ENCODE measurements at places on chromosomes 7 and 10.

- no peak for DNase-seq
Measured at GRCh38 chr10:70035531-70035930, 17.1 kb upstream of the MACROH2A2 start.

- DNase-seq, result no peak
Measured at GRCh38 chr7:106326594-106327537, 42.1 kb upstream of the NAMPT start.

DNA sequence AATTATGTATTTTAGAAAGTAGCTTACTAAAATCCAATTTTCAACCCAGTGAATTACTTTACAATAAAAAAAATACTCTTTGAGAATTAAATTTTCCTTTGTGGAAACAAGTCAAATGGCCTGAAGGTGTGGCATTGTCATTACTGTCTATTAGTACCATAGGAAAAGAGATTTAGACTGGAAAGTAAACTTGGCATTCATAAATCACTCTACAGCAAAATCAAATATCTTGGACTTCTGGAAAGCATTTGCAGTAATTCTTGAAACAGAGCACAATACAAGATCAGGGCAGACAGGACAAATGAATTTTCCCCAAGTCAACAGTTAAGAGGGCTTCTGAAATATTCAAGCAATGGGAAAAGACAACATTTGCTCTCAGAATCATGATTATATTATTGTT, 28.0 kb upstream of the SEMA3C start:
- DNase-seq, result no peak

GRCh38 chr7:120373174-120373573, 100.2 kb downstream of the KCND2 start:
- peak; percentile 46 for DNase-seq

GRCh38 chr7:98211676-98212531, 665 bp downstream of the BHLHA15 start:
- no peak for DNase-seq

GRCh38 chr7:117083648-117084047, 130.3 kb downstream of the ST7 start:
- DNase-seq, result no peak

- DNase-seq, result no peak
Measured at GRCh38 chr7:105662998-105663397, 81.7 kb upstream of the EFCAB10 start.

GRCh38 chr7:73615886-73616285, 8.4 kb downstream of the MLXIPL start:
- DNase-seq, result no peak

DNA sequence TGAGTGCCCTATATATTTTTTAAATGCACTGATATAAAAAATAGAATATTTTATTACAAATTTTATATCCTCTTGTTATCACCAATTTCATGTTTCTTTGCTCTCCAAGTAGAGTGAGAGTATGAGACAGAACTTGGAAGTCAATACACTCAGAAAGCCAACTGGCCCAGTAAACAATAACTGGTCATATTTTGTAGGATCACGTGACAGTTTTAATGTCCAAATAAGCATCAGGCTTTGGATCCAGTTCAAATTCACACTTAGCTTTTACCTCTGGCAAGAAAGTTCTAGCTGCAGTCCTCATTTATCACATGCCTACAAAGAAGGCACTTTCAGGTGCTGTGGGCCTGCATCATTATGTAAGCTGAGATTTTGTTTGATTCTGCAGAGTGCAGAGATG, 21.6 kb upstream of the TPK1 start:
- DNase-seq, result no peak

DNA sequence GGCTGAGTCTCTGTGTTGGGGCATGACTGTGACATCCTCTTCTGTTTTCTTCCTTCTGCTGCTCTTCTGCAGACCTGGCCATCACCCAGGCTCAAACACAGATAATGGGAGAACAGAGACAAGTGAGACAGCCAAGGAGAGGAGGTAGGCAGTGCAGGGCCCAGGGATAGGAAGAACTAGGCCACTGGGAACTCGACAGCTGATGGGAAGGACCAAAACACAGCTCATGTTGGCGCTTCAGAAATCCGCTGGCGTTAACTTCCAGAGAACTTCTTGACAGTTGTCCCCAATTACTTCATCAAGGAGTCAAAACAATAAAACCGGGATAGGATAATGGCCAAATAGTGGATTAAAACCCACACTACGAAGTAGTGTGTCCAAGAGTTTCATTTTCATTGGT, 97.0 kb upstream of the PALS2 start:
- no peak for DNase-seq

DNA sequence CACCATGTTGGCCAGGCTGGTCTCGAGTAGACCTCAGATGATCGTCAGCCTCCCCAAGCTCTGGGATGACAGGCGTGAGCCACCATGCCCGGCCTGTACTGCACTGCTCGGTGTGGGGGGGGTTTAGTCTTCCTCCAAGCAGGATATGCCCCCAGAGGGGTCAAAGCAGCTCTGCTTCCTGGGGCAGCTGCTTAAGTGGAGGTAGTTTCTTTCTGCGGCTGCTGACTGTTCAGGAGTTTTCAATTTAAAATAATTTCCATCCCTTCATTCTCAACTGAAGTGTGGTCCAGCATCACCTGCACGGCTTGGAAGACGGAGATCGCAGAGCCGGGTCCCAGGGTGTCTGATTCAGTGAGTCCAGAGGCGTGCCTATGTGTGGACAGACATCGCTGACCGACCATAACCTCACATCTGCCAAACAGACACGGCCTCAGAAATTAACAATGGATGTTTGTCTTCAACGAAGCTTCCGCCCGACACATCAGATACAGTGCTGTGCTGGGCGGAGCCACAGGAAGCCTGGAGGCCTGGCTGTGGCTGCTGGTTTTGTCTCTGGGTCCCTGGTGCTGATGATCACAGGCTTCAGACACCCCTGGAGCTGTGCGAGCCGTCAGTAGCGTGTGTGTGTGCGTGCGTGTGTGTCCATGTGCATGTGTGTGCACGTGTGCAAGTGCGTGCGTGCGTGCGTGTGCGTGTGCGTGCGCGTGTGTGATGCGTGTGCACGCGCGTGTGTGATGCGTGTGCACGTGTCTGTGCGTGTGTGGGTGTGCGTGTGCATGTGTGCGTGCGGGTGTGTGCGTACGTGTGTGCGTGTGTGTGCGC, 226.5 kb upstream of the PITRM1 start:
- DNase-seq, result no peak

DNA sequence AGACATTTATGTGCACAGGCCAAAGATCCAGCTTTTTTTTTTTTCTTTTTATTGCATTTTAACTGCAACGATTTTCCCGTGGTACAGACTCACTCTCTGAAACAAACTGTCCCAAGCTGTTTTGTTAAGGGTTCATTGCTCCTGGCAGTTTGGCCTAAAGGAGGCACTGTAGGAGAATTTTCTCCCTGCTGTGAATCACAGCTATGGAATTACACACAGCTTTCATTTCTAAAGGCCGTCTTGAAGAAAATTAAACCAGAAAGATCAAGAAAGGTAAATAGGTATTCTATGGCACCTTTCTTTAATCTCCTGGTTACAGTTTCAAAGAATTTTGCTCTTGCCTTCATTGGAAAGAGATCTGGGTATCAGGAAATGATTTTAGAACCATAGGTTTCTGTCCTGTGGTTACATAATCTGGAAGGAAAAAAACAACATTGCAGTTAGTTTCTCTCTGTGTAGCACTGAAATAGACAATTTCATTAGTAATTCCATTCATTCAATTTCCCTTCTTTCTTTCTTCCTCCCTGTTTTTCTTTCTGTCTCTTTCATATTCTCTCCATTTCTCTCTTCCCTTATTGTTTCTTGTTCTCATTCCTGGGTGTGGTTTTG, 51.2 kb downstream of the PDK4 start:
- DNase-seq, result peak; percentile 73
